Effector memory CD4-positive, alpha-beta T cell (primary cell): ENCODE measurements at places on chromosomes 13 and 19.

GRCh38 chr13:51801631-51802099, 2.3 kb downstream of the DHRS12 start:
- no peak for DNase-seq

DNA sequence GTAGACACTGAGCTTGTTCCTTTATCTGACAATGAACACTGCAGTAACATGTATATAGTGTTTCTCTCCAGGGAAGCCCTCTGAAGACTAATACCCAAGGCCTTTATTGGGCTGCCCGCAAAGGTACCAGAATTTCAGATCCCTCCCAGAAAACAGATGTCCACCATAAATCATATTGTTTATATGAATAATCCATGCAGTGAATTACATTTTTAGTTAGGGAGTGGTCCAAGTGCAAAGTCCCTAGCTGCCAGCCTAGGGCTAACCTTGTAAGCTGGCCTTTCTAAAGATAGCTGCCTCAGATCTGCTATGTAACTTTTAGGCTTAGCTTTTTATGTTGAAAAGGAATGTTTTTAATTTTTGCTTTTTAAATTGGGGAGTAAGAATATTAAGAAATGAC, 44.7 kb downstream of the TDRD3 start:
- no peak for DNase-seq

DNA sequence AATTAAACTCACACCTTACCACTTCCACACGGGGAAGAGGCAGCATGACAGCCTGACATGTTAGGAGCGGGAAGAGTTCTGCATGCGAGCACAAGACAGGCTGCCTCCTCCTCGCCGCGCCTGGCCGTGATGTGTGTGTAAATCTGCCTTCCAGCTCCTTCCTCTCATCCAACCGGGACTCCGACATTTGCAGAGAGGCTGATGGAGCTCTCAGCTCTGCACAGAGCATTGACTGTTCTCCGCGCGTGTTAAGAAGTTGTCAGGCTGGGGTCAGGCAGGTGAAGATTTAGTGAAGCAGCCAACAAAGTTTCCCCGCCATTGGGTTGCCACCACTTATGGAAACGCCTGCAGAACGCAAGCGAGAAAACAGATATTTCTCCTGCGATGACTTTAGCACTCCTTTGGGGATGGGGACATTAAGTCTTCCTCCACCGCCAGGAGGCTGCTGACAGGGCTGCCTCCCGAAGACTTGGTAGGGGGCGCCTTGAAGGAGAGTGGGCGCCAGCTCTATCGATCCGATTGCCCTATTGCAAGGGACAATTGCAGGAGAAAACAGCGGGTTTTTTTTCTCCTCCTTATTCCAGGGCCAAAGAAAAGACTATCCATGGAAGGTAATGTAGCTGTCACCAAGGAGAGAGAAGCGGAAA, 213.9 kb upstream of the TSHZ3 start:
- DNase-seq, result no peak

GRCh38 chr13:111904701-111905608, 162.0 kb upstream of the SOX1 start:
- DNase-seq, result no peak

- no peak for DNase-seq
Measured at GRCh38 chr19:49061445-49061844, 3.2 kb downstream of the NTF4 start.

DNA sequence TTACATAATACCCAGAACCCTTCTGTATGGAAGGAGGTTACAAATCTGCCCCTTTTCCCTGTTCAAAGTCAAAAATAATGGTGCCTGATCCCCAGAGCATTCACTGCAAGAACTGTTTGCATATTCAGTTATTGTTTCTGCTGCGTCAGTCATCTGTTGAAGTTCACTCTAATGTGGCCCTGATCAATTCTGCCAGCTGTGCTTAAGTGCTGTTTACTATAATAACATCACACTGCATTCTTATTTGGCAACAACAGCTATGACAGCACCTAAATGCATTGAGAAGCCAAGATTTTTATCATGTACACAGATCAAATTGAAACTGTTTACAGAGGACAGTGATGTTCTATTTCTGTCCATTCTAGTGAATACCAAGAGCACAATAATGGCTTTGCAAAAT, 115.9 kb downstream of the DACH1 start:
- DNase-seq, result no peak

GRCh38 chr13:33251131-33251661, 34.4 kb downstream of the STARD13 start:
- no peak for DNase-seq

DNA sequence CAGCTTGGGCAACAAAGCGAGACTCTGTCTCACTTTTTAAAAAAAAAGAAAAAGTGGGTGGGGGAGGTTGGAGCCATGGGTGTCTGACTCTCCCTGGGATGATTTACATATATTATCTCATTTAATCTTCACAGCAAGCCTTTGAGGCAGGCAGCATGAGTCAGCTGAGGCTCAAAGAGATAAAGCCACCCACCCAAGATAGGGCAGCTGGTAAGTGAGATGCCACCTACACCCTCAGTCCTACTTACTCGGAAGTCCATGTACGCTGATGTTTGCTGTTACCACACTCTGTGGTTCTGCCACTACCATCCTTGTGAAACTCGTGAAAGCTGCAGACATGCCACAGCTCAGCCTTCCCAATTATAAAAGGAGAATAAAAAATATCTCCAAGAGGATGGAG, 142.0 kb upstream of the TSHZ3 start:
- no peak for DNase-seq

DNA sequence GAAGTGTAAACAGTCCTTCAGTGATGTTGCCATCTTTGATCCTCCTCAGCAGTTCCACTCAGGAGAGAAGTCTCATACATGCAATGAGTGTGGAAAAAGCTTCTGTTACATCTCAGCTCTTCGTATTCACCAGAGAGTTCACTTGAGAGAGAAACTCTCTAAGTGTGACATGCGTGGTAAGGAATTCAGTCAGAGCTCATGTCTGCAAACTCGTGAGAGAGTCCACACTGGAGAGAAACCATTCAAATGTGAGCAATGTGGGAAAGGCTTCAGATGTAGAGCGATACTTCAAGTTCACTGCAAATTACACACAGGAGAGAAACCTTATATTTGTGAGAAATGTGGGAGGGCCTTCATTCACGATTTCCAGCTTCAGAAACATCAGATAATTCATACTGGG, 7.7 kb downstream of the ZNF230 start:
- DNase-seq, result no peak

DNA sequence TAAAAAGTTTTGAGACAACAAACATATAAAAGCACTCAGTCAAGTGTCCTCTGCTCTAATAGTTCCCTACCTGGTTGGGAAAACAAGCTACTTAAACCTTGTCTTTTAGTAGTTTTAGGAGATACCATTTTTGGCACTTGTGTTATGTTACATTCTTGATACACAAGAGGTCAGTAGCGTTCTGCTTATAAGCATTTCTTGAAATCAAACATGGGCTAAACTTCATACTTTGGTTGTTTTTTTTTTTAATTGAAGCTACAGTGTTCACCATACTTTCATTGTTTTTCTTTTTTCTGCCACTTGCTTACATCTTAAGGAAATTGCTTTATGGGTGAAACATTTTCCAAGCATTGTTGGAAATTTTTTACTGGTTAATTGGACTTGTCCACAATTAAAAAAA, 12.9 kb downstream of the NHLRC3 start:
- DNase-seq, result no peak

GRCh38 chr13:64684685-64685431, 2545.3 kb downstream of the PCDH9 start:
- DNase-seq, result no peak

GRCh38 chr19:50722201-50723013, 757 bp upstream of the CLEC11A start:
- no peak for DNase-seq

- no peak for DNase-seq
Measured at GRCh38 chr13:27569405-27569804, 50.9 kb downstream of the LNX2 start.

- no peak for DNase-seq
Measured at GRCh38 chr19:7953060-7953459, 9.6 kb upstream of the TIMM44 start.
